Fibroblast of villous mesenchyme (primary cell): ENCODE measurements at places on chromosomes 5 and 9. TPM values are rescaled to one million over a fixed set of nuclear protein-coding genes. Genes with fewer than 3 reads are reported as not detected.

- DNase-seq = no peak
Observed at GRCh38 chr9:86460216-86461002, 106.2 kb upstream of the TUT7 start.

GRCh38 chr9:100066539-100066938 is 32.3 kb downstream of the ERP44 start:
- peak; percentile 84 for DNase-seq

- peak; percentile 58 for DNase-seq
Observed at GRCh38 chr5:176870110-176870591, 29.0 kb downstream of the HK3 start.

Gene NEURL1B
- total RNA-seq = 2.9 and 4.3 TPM in 2 replicates

Gene FBLL1
- 0.32 and 0.43 TPM in 2 replicates for total RNA-seq

Gene IGIP
- total RNA-seq = 6.4 and 7.8 TPM in 2 replicates

DNA sequence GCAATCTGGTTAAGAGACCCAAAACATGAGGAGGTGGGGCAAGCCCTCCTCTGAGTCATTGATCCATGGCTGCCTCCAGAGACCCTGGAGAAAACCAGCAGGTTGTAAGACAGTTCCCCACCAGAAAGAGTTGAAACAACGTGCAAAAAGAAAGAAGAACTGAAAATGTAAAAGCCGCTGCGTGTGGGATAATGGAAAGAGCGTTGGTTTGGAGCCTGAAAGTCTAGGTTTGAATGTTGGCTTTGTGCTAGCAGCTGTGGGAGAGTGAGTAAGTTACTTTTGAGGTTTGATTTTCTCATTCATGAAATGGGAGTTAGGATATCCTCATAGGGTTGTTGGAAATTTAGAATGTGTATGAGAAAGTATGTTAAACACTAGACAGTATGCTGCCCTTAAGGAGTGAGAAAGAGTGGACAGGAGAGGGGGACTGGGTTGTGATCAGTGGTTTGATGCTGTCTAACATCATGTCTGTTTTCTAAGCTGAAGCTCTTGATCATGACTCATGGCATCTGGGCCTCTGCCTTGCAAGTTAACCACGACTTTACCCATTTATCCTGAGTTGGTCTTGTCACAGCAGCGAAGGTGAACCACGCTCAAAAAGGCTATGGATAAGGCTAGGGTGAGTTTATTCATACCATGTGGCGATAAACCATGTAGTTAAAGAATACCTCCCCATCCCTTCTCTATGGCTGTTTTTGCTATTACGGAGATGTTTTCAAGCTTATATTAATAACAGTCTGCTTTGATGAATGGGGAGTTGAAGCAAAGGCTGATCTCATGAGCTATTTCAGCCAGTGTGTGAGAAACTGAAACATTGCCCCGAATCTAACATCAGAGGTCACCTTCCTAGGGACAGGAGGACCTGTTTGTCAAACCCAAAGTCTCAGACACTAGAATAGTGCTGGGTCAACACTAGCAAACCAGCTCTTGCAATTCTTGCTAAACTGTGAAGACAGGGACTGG is 41.3 kb downstream of the ZNF366 start:
- DNase-seq = no peak

- DNase-seq = no peak
Observed at GRCh38 chr9:97997330-97998276, 14.5 kb downstream of the ANP32B start.

- DNase-seq = no peak
Observed at GRCh38 chr5:64339769-64340168, 166.0 kb upstream of the RGS7BP start.

GRCh38 chr5:127885176-127885575 is 182.0 kb downstream of the CCDC192 start:
- no peak for DNase-seq

GRCh38 chr9:123616707-123617106 is 260.7 kb downstream of the CRB2 start:
- DNase-seq = no peak

DNA sequence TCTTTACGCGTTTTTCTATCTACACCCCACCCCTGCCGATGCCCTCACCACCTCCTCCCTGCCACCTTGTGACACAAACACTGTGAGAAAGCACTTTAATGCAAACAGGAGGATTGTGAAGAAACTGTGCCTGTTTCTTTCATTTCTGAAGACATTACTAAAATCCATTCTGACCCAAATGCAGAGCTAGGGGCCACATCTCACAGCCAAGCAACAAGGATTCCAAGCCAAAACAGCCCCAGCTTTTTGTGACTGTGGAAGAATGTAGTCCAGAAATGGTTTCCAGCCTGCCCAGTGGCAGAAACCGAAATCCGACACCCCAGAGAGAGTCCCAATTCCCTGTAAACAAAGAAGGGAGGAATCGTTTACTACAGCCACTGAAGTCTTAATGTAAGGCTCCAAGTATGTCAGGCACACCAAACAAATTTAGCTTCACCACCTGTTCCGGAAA is 190.9 kb downstream of the TTC39B start:
- no peak for DNase-seq

GRCh38 chr9:34989946-34990635 is 546 bp downstream of the DNAJB5 start:
- DNase-seq = peak; percentile 55

DNA sequence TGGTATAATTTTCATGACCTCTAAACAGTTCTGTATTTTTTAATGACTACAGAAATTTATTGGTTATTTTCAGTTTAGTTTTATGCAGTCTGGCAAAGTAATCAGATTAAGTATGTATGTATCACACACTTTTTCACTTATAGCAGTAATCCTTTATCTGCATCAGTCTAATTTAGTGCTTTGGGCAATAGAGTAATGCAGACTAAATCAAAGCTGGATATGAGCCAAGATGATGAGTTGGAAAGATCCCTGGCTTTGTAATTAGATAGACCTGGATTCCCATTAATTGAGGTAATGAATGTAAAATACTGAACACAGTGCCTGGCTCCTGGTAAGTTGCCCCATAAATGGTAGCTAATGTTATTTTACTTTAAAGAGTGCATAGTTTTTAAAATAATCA is 215.4 kb upstream of the TLX3 start:
- no peak for DNase-seq

DNA sequence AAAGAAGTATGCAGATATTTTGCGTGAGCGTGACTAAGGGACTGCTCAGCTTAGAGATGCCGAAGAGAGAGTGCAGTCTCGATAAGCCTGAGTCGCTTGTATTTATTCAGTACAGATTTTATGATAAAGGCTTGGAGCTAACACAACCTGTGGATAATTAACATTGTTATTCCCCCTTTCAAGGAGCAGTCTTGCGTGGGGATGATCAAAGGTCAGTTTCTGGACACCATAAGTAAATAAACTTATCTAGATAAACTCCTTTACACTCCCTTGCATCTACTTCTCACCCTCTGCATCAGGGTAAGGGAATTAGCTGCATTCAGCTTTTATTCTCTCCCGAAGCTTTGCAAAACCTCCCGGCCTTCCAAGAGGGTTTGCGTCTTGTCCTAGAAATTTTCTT is 357.8 kb upstream of the ST8SIA4 start:
- no peak for DNase-seq

Gene PLPPR1
- total RNA-seq = not detected in 2 replicates

DNA sequence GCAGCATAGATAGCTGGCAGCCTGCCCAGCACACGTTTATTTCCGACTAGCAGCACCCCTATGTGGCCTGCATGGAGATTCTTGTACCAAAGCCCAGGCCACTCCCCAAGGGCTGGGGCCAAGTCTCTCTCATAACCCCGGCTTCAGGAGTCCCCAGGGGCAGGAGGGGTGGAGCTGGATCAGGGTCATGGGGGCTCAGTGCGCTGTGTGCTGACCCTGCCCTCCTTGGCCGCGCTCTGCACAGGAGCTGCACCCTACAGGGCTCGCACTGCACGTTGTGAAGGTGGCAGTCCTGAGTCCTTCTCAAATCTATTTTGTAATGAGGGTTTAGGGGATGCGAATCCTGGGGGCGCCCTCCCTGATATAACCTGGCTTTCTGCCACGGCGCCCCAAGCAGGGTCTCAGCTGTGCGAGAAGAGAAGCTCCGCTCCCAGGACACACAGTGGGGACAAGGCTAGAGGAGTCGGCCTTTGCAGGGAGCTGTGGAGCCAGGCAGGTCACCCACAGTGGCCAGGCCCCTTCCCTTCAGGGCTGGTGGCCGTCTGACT is 28.6 kb downstream of the NKD2 start:
- no peak for DNase-seq

Gene FABP6
- not detected in 2 replicates for total RNA-seq

GRCh38 chr5:35675392-35675791 is 57.7 kb downstream of the SPEF2 start:
- no peak for DNase-seq

DNA sequence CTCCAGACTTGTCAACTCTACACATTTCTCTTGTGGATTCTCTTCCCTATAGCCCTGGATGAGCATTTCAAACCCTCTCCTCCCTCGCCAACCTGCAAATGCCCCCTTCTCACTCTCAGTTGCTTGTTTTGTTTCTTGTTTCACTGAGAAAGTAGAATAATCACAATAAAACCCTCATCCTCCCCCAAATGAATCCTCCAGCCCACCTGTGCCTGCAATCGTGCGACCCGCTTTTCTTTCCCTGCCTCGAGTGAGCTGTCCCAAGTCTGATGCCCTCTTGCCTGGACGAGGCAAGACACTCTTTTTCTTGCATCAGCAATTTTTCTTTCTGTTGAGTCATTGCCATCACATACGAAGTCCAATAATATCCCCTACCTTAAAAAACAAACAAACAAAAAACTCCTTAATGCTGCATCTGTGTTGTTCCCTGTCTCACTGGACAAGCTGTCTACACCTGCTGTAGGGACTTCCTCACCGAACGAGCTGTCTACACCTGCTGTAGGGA is 3.7 kb upstream of the CACNA1B start:
- DNase-seq = no peak

Gene FOXD4
- total RNA-seq = under 0.01 and 0.43 TPM in 2 replicates

- DNase-seq = no peak
Observed at GRCh38 chr5:20649966-20650365, 662.0 kb upstream of the CDH18 start.
